Activated T-cell treated with anti-CD3 and anti-CD28 coated beads for 1 hour (primary cell): ENCODE measurements at places on chromosomes 6 and 20.

DNA sequence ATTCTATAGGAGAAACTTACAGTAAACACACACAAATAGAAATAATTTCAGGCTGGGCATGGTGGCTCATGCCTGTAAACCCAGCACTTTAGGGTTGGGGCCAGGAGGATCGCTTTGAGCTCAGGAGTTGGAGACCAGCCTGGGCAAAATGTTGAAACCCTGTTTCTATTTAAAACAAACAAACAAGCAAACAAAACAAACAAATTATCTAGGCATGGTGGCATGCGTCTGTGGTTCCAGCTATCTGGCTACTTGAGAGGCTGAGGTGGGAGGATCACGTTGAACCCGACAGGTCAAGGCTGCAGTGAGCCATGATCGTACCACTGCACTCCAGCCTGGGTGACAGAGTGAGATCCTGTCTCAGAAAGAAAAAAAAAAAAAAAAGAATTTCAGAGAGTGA is 64.0 kb downstream of the NHLRC1 start:
- no peak for DNase-seq

DNA sequence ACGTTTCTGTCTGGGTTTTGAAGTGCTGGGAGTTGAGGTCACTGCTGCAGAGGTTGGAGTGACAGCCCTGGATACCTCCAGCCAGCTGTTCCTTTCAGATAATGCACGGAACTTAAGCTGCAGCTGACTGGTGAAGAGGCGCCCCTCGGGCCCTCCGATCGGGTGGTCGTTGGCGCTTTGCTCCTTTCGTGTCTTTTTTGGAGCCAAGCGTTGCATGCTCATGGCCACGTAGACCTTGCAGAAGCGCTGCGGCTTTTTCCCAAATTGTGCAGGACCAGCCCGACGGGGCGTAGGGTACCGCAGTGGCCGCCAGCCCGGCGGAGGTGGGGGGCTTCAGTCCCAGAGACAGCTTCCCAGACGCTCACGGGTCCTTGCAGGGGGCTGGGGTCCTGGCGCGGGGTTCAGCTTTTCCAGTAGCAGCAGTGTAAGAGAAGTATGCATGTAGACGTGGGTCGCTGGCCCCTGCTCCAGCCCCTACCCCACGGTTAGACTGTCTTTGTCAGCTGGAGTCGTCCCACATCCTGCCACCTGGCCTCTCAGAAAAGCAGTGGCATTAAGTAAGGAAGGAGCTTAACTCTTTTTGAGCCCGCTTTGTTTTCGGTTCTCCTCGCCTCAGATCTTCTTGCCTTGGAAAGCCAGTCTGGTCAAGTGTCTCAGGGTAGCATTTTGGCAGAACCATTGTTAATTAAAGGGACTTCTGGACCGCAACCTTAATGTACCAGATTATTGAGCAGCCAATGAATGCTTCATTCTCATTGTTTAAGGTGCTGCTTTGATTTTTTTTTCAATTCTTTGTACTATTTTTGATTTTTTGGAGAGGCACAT is 838 bp downstream of the TNFAIP3 start:
- no peak for DNase-seq

DNA sequence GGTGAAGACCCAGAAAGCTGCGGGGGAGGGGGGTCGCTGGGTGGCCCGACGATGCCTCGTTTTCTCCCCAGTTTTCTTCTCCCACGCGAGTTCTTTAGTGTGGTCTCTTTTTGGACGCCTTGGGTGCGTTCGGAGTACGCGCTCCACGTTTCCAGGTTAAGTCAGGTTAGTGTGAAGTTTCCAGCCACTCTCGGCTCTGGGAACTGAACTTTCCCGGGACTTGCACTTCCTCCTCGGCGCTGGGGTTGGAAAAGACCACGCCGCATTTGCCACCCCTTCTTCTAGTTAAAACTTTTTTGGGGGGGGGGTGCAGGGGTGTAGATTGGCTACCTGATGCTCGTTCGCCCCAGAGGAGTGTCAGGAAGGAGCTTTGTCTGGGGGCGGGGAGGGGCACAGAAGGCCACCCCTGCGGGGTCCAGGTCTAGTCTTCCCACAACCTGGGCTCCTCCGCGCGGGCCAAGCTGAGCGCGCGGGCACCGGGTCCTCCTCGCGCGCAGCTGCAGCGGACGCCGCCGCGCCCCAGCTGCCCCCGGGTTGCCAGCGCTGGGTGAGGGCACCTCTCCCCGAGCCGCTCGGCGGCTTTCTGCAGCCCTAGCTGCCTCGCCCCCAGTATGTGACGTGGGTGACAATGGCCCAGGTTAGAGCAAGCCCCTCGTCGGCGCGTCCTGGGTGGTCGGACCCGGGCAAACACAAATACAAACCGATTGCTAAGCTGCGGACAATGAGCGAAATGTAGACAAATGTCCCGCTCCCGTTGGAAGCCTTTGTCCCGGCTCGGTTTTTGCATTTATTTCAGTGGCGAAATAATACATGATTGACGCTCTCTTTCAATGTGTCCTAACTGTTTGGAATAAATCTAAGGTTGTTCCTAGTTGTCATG is 1.7 kb upstream of the NKX2-2 start:
- no peak for DNase-seq

- no peak for DNase-seq
Observed at GRCh38 chr20:60053125-60053817, 95.0 kb downstream of the CDH26 start.

- no peak for DNase-seq
Observed at GRCh38 chr6:147135211-147135681, 69.0 kb upstream of the STXBP5 start.

GRCh38 chr6:153575528-153575927 is 444.4 kb upstream of the RGS17 start:
- no peak for DNase-seq

DNA sequence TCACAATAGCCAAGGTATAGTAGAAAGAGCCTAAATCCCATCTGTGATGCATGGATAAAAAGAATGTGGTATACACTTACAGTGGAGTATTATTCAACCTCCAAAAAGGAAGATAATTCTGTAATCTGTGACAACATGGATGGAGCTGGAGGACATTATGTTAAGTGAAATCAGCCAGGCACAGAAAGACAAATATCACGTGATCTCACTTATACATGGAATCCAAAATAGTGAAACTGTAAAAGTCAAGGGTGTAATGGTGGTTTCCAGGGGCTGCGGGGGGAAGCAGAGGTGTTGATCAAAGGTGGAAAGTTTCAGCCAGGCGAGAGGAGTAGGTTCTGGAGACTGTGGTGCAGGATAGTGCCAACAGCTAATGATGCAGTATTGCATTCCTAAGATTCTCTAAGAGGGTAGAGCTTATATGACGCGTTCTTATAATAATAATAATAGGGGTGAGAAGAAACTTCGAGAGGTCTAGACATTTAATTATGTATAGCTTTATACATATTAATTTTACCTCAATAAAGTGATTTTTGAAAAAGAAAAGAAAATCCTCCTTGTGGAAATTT is 246.1 kb downstream of the FOXA2 start:
- DNase-seq, result no peak

DNA sequence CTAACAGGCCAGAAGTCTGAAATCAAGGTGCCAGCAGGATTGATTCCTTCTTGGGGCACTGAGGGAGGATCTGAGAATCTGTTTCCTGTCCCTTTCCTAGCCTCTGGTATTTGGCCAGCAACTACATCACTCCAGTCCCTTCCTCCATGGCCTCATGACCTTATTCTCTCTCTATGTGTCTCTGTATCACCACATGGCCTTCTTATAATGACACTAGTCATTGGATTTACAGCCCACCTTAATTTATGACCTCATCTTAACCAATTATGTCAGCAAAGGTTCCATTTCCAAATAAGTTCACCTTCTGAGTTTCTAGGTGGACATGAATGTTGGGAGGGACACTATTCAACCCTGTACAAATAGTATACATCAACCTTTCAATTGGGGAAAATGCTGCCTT is 29.3 kb downstream of the SCML4 start:
- DNase-seq, result no peak

DNA sequence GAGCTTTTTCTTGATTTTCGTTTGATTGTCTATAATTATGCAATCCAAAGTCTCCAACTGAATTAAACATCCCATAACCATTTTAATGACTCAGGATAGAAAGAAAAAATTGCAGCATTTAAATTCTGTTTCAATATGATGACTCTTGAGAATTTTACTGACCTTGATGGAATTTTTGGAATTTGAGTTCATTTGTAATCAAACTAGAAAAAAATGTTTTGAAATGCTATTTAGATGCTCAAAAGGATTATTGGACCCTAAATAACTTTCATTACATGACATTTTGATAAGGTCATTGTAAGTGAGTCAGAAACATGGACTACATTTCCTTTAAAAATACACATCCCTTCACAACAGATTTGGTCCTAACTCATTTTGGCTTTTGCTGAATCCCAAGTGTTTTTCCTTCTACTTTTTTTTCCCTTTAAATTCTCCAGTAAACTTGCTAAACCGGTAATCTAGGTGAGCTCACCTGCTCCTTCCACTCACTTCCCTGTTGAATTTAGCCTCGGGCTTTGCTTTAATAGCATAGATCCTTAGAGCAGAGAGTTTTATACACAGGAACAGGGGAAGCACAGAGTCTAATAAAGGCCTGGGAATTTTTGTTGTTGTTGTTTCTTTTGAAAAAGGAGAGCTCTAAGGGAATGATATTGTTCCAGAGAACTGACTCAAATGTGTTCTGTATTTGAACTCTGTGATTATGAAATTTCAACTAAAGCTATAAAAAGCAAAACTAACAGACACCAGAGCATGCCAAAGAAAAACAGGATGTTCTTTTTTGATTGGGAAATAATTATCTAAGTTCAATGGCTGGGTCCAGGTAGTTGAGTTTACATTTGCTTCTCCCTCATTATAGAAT is 1088.2 kb upstream of the CITED2 start:
- no peak for DNase-seq

- DNase-seq, result no peak
Observed at GRCh38 chr20:47944682-47945081, 159.4 kb upstream of the SULF2 start.

DNA sequence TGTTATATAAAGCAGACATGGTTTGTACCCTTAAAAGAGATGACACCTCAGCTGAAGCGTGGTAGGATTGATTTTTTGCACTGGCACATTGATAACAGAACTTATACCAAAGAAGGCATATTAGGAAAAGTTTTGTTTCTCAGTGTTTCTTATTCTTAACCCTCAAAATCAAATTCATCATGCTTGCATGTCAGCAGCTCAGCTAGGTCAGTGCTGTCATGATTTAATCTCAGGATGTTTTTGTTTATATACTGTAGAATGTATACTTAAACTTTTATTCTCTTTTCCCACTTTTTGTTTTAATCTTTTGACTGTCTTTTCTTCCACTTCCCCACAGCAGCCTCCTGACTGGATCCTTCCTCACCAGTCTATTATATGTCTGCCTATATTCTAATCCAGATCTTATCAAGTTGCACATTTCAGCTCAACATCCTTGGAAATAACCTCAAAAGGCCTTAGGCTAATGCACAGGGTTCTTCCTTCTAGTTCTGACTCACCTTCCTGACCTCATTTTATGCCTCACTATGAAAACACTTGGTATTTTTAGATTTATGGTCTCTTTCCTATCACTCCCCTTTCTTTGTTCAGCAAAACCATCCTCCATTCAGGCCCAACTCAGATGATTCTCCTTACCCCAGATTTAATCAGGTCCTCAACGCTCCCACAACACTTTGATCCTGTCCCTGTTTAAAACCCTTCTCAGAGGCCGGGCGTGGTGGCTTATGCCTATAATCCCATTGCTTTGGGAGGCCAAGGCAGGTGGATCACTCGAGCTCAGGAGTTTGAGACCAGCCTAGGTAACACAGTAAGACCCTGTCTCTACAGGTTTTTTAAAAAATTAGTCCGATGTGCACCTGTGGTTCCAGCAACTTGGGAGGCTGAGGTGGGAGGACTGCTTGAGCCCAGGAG is 7.2 kb downstream of the HEBP2 start:
- DNase-seq, result no peak

DNA sequence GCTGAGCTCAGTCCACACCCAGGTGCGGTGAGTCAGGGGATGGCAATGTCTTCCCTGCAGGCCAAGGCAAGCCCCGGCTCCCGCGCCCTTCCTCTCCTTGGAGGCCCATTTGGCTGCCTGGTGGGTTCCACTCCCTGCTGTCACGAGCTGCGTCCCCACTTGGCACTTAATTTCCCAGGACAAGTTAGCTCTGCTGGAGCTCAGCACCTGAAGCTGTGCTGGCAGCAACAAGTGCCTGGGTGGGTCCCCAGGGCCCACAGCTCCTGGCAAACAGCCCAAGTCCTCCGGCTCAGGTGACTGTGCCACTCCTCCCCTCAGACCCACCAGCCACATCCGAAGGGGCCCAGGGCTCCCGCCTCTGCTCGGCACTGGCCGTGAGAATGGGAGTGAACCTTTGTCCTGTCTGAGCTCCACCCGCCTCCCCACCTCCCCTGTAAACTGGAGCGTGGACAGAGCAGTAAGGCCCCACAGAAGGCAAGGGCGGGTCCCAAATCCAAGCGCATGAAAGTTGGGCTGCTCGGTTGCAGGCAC is 16.9 kb downstream of the LAMA5 start:
- DNase-seq, result no peak

DNA sequence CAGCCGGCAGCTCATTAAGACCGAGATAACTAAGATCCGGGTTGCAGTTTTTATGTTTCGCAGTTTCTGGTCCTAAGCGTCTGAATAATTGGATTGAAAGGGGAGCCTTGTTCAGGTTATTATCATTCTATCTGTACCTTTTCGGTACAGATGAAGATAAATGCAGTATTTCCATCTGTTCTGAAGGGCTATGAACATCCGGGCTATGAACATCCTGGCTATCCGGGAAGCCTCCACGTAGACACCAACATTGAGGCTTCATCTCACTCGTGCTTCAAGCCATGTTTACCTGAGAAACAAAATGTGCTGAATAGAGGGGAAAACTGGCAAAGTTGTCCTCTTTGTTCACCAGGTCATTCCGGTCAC is 399 bp upstream of the REPS1 start:
- DNase-seq, result no peak

GRCh38 chr6:62283796-62284411 is 2.1 kb downstream of the KHDRBS2 start:
- no peak for DNase-seq

DNA sequence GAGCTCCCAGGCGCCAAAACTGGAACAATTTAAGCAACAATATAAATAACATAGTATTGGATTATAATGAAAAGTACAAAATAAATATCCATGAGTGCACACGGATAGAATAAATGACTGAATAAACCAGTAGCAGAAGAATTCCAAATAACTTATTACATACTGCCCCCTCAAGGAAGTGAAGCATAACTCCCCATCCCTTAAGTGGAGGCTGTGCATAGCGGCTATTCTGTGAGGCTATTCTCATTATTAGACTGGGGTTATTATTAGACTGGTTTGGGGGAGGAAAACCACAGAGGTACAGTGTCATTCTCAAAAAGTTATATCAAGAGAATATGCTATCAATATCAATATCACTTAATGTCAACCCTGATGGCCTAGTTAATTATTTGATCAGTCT is 94.4 kb upstream of the SIRPA start:
- DNase-seq, result no peak

DNA sequence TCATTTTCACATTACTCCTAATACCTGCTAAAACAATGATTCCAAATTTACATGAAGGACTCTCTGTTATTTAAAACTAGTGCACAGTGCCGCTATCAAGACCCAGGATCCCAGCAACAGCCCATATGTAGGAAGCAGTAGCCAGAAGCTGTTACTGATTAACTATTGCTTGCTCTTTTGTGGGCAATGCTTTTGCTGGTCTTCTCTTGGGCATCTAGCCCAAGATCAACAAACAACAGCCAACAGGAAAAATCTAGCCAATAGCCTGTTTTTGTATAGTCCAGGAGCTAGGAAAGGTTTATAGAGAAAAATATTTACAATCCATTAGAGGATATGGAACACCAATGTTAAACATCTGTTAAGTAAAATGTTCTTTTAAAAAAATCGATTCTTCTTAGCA is 22.1 kb upstream of the TENT5A start:
- no peak for DNase-seq

GRCh38 chr6:32114796-32115195 is 5.7 kb upstream of the TNXB start:
- no peak for DNase-seq

GRCh38 chr6:63787021-63787420 is 151.4 kb downstream of the PHF3 start:
- DNase-seq, result no peak
